ENCODE measurements at places on chromosomes 2 and 18. TPM values are rescaled to one million over a fixed set of nuclear protein-coding genes. Genes with fewer than 3 reads are reported as not detected.
A peak's percentile ranks its signal among the peaks of the same experiment; 100 is the strongest.

GRCh38 chr2:25825238-25825637 is 53.0 kb downstream of the ASXL2 start:
- ATAC-seq, result peak; percentile 98

GRCh38 chr2:62406573-62407043 is 99.4 kb downstream of the TMEM17 start:
- ATAC-seq, result no peak

DNA sequence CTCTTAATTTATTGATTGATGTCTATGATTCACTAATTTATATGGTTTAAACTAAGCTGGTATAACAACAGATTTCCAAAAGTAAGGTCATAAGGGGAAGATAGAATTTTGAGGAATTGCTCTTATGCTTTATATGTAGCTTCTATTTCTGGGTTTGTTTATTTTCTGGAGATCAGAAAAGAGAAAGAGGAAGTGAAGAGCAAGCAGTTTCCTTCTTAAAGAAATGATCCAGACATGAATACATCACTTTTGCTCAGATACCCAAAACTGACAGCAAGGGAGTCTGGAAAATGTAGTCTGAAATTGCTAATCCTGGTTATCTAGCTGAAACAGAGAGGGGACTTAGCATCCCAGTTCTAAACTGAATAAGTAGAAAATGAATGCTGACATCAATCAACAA is 912.5 kb upstream of the CRIM1 start:
- no peak for ATAC-seq

- no peak for ATAC-seq
Measured at GRCh38 chr2:167380094-167380493, 491.8 kb downstream of the XIRP2 start.

- ATAC-seq, result no peak
Measured at GRCh38 chr18:32368991-32369390, 101.7 kb downstream of the GAREM1 start.

DIS3L2 gene
- total RNA-seq, result 30.2 TPM
